Heart left ventricle (tissue), 16 donors: ENCODE measurements at places on chromosomes 5 and 9.

- peak; percentile 33 for DNase-seq
Measured at GRCh38 chr5:78387468-78388153, 27.2 kb downstream of the SCAMP1 start.

DNA sequence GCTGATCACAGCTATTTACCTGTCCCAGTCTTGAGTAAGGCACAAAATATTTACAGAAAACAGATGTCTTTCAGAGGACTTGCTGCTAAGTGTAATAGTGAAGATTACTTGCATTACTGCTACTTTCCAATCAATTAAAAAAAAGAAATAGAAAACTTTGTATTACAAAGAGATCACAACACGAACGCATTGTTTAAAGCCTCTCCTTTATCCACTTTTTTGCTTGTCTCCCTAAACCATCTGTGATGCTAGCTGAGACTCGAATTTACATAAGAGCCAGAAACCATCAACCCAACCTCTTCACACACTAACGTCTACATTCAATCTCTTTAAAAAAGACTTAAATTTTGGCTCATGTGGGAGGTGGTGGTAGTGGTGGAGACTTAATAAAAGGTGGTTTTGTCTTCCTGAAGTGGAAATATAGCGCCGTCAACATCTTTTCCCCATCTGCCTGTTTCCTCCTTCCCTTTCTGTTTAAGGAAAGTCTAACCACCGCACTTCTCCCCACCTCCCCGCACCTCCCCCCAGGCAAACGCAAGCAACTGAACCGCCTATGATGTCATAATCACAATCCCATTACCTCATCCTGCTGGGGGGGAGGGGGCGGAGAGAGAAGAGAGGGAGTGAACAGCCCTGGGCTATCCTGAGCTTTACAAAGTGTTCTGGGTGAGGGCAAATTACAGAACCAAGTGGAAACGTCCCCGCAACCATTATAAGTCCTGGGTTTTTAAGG, 948 bp upstream of the FAM53C start:
- peak; percentile 80 for DNase-seq

DNA sequence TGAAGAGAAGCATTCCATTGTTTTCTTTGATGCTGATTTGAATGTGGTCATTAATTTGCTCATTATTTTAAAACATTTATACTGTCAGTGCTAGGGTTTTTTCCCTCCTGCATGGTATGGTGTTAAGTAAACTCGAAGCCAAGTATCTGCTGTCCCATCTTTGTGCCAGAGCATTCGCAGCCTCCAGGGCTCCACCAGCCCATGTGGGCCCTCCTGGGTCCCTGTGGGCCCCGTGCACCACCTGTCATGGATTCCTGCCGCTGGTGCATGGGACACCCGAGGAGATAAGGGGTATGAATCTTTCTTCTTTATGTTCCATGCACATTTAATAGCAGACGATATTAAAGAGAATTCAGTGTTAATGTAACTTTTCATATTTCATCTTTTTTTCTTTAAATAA, 95.1 kb downstream of the TRIO start:
- DNase-seq = no peak

DNA sequence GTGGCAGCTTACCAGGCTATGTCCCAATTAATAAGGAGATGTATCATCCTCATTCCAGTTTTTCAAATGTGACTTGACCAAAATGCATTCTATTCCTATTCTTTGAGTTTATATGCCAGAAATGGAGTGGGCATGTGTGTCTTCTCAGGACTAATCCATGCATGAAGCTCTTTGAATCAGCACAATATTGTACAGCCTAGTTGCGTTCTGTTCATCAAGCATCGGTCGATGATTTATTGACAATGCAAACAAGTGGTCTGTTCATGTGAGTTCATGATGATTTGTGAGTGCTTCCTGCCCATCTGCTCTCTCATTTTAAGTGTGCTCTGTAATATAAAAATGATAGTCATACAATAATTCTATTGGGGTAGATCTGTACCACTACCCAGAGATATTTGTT, 48.3 kb downstream of the PALM2AKAP2 start:
- DNase-seq = no peak

DNA sequence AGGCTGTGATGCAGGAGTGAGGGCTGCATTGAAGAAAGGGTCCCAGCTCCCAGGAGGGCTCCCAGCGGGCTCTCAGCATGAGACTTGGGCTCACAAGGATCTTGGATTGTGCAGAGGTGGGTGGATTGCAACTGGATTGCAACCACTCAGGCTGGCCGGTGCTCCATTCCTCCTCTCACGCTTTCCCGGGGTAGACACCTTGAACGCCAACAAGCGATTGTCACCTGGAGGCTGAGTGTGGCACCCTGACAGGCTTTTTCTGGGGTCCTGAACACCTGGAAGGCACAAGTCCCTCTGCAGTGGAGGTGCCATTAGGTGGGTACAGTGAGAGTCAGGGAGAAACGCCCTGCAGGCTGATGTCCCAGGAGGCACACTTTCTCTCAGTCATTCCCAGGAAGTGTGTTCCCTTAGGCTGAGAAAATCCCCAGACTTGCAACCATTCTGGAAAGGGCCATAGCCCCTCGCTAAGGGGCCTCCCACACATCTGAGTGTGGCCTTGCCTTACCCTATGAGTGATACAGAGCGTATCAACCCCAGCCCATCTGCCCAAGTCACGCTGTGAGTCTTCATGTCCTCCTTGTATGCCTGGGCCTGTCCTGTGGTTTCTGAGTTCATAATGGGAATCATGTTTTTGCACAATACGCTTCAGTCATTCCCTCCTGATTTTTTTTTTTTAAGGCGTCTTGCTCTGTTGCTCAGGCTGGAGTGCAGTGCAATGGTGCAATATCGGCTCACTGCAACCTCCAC, 488.1 kb downstream of the IRX1 start:
- no peak for DNase-seq

GRCh38 chr9:31639451-31639850, 745.0 kb upstream of the ACO1 start:
- DNase-seq = no peak

DNA sequence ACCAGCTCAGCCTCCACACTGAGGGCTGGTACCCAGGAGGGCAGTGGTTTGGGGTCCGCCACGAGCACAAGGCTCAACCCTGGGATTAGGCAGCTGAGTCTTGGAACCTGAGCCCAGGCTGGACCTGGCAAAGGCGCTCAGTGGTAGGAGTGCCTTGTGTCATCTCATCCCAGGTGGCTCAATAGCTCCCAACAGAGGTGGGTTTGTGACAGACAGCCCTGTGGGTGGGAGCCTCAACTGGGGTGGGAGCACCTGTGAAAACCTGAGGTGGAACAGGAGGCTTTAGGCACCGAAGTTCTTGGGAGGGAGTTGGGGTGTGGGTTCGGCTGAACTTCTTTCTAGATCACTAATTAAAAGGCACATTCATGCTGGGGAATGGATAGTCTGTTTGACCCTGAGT, 35.2 kb upstream of the SMU1 start:
- no peak for DNase-seq

GRCh38 chr9:136080716-136081112, 14.4 kb downstream of the NACC2 start:
- peak; percentile 26 for DNase-seq

DNA sequence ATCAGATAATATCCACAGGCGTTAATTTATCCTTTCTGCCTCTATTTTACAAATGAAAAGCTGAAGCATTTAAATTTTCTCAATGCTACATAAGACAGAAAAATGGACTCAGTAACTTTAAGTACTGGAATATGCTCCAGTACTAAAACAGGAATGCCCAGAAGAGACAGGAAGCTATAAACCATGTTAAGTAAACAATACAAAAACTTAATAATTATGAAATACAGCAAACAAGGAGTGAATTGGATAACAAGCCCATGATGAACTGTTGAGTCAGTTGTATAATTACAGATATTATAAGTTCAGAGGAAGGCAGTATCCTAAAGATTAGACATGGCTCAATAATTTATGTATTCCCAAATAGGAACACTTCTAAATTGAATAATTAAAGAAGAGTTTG, 148.5 kb downstream of the CHSY3 start:
- DNase-seq = no peak

- DNase-seq = no peak
Measured at GRCh38 chr9:125749951-125750626, 2.9 kb downstream of the PBX3 start.

GRCh38 chr9:16028548-16028947, 475.7 kb downstream of the CCDC171 start:
- DNase-seq = no peak

- no peak for DNase-seq
Measured at GRCh38 chr5:137201876-137202275, 297.2 kb downstream of the SPOCK1 start.
